GM20000 (cell line): ENCODE measurements at places on chromosomes 7 and 10.
A peak's percentile ranks its signal among the peaks of the same experiment; 100 is the strongest.

GRCh38 chr7:89042940-89043339 lies 247.4 kb upstream of the TEX47 start:
- no peak for DNase-seq

GRCh38 chr7:24401628-24402593 lies 117.9 kb downstream of the NPY start:
- peak; percentile 36 for DNase-seq

DNA sequence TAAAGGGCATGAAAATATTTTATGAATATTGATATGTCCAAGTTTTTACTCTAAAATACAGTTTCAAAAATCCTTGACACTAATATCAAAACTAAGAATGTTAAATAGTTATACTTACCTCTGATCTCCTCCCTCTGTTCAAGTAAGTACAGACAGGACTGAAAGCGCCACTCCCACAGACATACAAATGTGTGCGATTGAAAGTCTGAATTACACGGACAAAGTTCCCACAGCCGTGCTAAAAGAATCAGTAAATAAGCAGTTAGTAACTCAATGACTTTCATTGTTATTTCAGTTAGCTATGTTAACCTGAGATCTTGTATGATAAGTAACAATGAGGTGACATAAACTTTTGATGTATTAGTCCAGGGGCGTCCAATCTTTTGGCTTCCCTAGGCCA lies 100.7 kb downstream of the SEMA3C start:
- no peak for DNase-seq

GRCh38 chr7:25894902-25895791 lies 256.9 kb upstream of the NFE2L3 start:
- DNase-seq, result peak; percentile 71

DNA sequence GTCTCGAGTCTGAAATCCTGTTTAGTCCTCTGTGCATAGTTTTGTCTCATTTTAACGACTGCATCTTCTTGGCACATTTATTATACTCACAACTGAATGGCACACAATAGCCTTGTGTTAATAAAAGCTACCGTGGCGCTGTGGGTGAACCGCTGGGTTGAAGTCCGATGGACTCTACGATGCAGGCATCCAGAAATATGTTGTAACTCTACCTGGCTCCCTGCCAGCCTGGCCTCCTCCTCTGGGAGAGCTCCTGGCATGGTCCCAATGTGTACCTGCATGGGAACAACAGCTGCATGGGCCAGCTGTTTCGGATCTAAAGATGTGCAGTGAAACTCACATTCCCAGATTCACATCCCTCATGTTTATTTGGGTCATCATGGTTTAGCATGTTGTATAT lies 3.7 kb upstream of the DPYSL4 start:
- no peak for DNase-seq

- DNase-seq, result no peak
Measured at GRCh38 chr7:7698930-7699329, 19.5 kb downstream of the RPA3 start.

GRCh38 chr10:72819053-72819452 lies 74.5 kb upstream of the OIT3 start:
- DNase-seq, result no peak

DNA sequence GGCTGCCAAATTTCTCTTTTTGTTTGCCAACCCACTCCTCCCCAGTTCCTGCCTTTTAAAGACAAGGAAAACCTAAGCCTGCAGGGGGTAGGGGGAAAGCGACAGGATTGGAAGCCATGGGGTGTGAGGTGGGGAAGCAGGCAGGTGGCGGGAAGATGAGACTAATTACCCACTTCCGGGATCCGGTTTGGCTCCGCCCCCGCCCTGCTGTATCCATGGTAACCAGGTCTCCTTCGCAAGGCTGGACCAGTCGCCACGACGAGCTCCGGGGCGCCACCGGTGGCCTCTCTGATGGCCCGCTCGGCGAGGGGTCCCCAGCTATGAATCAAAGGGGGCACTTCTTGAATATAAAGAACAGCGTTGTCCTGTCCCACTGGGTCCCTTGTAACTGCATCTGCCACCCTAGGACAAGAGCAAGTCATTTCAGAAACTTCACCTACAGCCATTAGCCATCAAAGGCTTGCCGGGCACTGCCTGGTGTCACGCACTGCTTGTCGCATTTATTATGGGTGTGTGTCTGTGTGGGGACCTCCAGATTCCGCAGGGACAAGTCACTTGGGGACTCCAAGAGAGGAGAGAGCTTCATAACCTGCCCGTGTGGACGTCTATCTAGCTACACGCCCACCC lies 55.4 kb upstream of the LMTK2 start:
- DNase-seq, result peak; percentile 28

GRCh38 chr10:121713486-121713885 lies 115.2 kb upstream of the FGFR2 start:
- no peak for DNase-seq

GRCh38 chr10:103812004-103812403 lies 43.4 kb downstream of the SH3PXD2A start:
- no peak for DNase-seq

GRCh38 chr7:142485617-142486226 lies 227.9 kb upstream of the PRSS58 start:
- DNase-seq, result no peak

GRCh38 chr7:105268511-105269392 lies 120.0 kb downstream of the SRPK2 start:
- DNase-seq, result no peak

DNA sequence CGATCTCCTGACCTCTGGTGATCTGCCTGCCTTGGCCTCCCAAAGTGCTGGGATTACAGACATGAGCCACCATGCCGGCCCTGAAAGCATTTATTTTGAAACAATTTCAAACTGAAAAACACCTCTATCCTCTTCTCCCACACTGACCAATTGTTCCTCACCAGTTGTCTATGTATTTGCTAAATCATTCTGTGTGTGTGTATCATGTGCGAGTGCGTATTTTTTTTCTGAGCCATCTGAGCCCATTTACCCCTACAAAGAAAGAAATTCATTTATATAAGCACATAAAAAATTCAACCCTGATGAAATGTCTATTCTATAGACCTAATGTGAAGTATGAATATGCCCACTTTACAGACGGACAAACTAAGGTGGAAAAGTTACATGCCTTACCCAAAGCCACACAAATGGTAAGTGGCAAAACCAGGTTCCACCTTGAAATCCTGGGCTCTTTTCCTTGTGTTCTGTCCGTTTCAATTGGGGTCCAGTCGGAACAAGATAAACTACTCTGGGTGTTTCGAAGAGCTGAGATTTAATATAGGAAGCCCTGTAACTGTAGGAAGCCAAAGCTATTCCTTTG lies 46.8 kb downstream of the RBM17 start:
- DNase-seq, result no peak

DNA sequence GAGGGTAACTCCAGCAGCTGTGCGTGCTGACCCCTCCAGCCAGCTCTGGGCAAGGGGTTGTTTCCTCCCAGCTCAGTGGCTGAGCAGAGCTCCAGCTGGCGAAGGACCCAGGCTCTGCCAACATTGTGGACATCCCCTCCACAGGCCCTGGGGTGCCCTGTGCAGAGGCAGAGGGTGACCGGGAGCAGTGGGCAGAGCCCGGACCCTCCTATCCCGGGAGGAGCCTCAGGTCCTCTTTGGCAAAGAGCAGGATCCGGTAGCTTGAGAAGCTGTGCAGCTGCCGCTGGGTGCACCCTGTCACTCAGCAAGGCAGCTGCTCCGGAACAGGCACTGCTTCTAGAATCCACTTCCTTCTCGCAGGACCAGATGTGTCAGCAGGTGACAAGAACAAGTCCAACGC lies 175.9 kb downstream of the EBF3 start:
- no peak for DNase-seq

DNA sequence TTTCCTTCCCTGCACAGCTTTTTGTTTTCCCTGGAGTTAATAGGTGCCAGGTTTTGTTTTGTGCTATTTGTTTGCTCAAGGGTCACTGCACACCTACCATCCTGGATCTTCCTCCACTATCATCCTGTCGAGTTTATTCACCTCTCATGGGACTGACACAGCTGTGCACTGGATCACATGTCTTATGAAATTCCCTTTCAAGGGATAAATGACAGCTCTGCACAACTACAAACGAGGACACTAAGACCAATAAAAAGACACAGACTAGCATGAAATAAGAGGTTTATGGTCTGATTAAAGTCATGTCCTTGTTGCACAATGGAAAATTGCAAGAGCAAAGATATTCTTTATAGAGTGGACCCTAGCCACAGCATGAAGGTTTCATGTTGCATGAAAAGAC lies 76.7 kb upstream of the SFMBT2 start:
- DNase-seq, result no peak

- DNase-seq, result no peak
Measured at GRCh38 chr7:47777531-47778152, 170.6 kb downstream of the PKD1L1 start.

DNA sequence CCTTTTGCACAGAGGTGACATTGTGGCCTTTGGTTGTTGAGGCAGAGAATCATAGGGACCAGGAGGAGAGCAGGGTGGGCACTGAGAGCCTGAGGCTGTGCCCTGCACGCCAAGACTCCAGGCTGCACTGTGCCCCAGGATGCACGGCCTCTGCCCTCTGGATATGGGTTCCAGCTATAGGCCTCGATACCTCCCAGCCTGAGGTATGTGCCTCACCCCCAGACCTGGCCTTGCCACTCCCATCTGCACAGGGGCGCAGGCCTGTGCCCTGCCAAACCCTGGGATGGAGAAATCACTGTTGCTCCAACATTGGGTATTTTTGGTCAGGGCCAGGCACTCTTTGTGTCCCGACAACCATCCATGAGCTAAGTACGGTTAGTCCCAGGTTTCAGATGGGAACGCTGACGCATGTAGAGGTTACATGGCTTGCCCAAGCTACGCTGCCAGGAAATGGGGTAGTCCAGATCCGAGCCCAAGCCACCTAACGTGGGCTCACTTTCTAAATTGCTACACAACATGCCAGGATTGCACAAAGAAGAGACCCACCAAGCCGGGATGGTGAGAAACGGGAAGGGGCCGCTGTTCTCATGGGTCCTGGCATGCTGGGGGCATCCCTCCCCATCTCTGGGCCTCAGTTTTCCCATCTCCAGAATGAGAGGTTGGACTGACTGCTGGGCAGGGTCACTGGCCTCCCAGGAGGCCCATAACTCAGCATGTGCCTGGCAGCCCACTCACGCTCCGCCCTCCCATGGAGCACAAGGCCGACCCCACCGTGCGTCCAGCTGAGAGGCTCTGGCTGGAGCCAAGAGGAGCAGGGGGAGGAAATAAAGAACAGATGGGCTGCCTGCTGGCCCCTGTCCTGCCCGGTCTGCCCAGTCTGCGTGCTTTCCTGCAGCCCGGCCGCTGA lies 44.2 kb downstream of the ZCCHC24 start:
- no peak for DNase-seq

GRCh38 chr10:123103944-123104343 lies 31.8 kb upstream of the HMX3 start:
- no peak for DNase-seq

DNA sequence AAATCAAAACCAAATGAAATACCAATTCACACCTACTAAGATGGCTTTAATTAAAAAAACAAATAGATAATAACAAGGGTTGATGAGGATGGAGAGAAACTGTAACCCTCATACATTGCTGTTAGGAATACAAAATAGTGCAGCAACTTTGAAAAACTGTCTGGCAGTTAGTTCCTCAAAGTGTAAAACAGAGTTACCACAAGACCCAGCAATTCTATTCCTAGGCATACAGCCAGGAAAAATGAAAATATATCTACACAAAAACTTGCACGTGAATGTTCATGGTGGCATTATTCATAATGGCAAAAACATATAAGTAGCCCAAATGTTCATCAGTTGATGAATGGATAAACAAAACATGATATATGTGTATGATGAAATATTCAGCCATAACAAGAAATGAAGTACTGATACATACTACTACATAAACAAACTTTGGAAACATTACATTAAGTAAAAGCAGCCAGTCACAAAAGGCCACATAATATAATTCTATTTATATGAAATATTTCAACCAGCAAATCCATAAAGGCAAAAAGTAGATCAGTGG lies 83.5 kb downstream of the BRAF start:
- DNase-seq, result no peak

DNA sequence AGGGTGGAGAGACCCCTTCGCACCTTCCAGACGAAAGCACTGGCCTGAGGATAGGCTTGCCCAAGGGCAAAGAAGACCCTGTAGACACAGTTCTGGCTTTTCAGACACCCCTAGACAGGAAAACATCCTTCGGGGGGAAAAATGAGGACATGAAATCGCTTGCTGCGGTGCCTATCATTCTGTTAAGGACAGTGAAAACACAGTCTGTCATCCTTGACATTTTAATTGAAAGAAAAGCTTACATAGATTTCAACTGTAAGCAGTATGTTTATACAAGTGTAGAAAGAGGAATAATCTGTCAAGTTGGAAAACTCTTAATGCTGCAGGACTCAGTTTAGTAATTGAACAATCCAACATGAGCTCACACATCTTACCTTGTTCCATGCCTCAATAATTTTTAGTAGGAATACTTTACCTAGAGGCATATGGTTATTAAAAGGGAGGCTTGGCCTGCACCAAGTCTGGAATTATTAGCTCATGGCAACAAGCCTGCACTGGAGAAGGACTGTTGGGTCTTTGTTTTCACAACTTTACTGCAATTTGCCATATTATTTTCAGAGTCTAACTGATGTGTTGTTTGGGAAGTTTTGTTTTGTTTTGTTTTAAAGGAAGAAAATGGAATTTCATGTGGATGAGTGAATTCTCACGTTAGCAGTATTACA lies 243.5 kb downstream of the TRIL start:
- no peak for DNase-seq

GRCh38 chr7:77734659-77735421 lies 38.6 kb downstream of the RSBN1L start:
- no peak for DNase-seq

DNA sequence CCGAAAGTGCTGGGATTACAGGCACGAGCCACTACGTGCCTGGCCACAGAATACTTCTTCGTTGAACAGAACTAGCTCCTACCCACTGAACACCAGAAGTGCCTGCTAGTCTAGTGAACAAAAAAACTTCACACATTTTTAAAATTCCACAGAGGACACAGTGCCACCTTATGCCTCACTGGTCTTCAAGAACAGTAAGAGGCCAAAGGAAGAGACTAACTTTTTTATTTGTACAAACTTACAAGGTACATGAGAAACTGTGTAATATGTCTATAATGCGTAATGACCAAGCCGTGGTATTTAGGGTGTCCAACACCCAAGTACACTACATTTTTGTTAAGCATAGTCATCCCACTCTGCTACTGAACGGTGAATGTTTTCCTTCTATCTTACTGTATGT lies 144.4 kb upstream of the PTER start:
- no peak for DNase-seq

DNA sequence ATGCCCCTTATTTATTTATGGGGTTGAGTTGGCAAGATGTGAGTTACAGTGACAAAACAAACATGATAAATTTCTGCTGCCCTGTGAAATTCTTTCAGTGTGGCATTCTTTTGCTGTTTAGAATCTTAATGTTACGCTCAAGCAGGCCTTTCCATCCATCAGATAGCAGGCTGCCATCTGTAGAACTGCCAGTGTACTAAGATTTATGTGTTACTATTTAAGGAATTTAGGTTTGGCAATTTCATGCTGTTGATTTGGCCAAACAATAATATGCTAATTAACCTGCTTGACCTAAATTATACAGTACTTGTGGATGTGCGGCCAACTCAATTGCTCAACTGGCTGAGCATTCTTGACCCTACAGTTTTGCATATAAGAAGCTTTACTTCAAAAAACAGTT lies 477.7 kb upstream of the TPK1 start:
- no peak for DNase-seq

GRCh38 chr7:108147031-108147563 lies 16.9 kb upstream of the LAMB4 start:
- no peak for DNase-seq
